ENCODE measurements at places on chromosomes 12 and 14.

DNA sequence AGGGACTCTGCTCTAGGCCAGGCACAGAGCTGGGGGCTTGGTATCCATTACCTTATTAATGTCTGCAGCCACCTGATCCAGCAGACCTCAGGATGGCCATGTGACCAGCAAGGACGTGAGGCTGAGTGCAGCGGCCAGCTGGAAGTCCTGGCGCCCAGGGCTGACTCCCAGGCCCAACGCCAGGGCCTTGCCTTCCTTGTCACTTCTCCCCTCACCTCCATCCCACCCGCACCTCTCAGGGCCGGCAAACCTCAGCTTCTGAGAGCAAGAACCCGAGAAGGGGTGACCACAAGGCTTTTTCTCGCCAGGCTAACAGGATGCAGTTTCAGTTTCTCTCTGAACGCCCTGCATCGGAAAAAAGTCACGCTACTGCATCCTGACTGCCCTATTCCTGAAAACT is 15.4 kb downstream of the RAB35 start:
- no peak for DNase-seq

GRCh38 chr12:109264095-109264942 is 44.8 kb downstream of the FOXN4 start:
- peak; percentile 53 for DNase-seq

- no peak for DNase-seq
These were observed 72.1 kb downstream of the GTF2A1 start for GRCh38 chr14:81148635-81149034.

- DNase-seq: no peak
These were observed 945.4 kb upstream of the FLRT2 start for GRCh38 chr14:84584511-84584910.

- no peak for DNase-seq
These were observed 14.5 kb upstream of the TNFRSF1A start for GRCh38 chr12:6356374-6356820.

Measured in NCI-H345 (cell line).